ENCODE measurements at places on chromosomes 3 and 15. TPM values are rescaled to one million over a fixed set of nuclear protein-coding genes. Genes with fewer than 3 reads are reported as not detected.

DNA sequence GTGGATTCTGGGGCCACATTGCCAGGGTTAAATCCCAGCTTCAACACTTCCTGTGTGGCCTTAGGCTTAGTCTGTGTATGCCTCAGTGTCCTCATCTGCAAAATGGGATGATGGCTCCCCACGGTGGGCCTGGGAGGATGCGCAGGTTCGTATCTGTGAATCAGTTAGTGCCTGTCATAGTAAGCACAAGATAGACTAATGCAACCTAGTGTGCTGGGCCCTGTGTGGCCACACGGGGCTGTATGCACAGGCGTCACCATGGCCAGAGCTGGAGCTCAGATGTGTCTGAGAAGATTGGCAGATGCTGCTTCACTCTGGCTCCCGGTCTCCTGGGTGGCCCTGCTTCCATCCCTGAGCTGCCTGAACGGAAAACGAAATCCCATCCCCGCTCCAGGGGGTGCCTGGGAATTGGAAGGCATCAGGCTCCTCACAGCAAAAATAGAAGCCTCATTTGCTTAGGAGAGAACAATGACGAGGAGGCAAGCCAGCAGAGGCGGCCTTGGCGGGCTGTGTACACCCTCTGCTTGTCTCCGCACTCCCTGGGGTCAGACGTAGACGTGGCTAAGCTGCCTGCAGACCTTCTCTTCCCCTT lies 103.6 kb downstream of the APBA2 start:
- DNase-seq: no peak

GRCh38 chr3:177948716-177949425 lies 587.4 kb upstream of the KCNMB2 start:
- DNase-seq: no peak

- no peak for DNase-seq
Measured at GRCh38 chr3:118900737-118901525, 133.7 kb downstream of the IGSF11 start.

GRCh38 chr3:131550562-131551465 lies 48.0 kb upstream of the MRPL3 start:
- no peak for DNase-seq

GRCh38 chr15:91915576-91915975 lies 62.1 kb downstream of the SLCO3A1 start:
- DNase-seq: no peak

Gene LRRC3B
- total RNA-seq: 1.1 TPM

Gene CHST13
- total RNA-seq: not detected

Data from sigmoid colon (tissue), 7 donors.